MCF 10A (cell line): ENCODE measurements at places on chromosomes 11 and 22. TPM values are rescaled to one million over a fixed set of nuclear protein-coding genes. Genes with fewer than 3 reads are reported as not detected.

DNA sequence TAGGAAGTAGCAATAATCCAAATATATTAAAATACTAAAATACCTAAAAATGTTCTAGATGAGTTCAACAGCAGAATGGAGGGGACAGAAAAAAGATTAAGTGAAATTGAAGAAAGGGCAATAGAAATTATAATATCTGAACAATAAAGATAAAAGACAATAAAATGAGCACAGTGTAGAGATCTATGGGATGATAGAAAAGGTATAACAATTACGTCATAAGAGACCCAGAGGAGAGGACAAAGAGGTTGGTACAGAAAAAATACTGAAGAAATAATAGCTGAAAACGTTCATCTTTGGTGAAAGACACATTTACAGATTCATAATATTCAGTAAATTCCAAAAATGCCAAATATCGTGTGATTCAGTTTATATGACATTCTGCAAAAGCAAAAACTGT is 143.4 kb downstream of the TMEM135 start:
- DNase-seq, result no peak

GRCh38 chr11:125452125-125452470 is 44.0 kb downstream of the FEZ1 start:
- no peak for DNase-seq

GRCh38 chr11:70183032-70183431 is 20.1 kb upstream of the FADD start:
- DNase-seq, result no peak

ELF5 gene
- total RNA-seq, result not detected in 2 replicates

GRCh38 chr22:44486538-44486937 is 11.5 kb downstream of the RTL6 start:
- no peak for DNase-seq

GRCh38 chr22:37610480-37611129 is 2.0 kb downstream of the GGA1 start:
- DNase-seq, result no peak

DNA sequence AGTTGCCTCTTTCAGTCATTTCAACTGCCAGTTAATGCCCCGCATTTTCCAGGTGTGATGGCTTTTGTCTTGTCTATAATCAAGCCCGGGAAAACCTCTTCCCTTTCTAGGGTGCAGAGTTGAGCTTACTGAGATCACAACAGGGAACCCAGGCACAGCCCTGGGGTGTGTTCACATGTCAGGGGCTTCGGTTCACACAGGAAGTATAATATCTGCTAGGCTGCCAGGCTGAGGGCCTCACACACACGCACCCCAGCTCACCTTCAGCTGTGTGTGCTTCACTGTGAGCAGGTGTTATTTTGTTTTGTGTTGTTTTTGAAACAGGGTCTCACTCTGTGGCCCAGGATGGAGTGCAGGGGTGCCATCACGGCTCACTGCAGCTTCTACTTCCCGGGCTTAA is 9.7 kb upstream of the SOX10 start:
- DNase-seq, result no peak

ARHGEF17 gene
- 27.6 and 29.3 TPM in 2 replicates for total RNA-seq
